Midbrain (tissue), 1 donor: ENCODE measurements at places on chromosomes 2 and 18.
A peak's percentile ranks its signal among the peaks of the same experiment; 100 is the strongest.

DNA sequence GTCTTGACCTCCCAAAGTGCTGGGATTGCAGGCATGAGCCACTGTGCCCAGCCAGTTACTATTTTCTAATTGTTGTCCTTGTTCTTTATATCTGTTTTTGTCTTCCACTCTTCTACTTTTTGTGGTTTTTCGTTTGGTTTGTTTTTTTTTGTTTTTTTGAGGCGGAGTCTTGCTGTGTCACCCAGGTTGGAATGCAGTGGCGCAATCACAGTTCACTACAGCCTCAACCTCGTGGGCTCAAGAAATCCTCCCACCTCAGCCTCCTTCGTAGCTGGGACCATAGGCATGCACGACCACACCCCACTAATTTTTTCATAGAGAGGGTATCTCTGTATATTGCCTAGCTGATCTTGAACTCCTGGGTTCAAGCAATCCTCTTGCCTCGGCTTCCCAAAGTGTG lies 100.7 kb downstream of the EHBP1 start:
- no peak for DNase-seq

- DNase-seq: no peak
Observed at GRCh38 chr18:9695605-9696004, 12.5 kb upstream of the RAB31 start.

GRCh38 chr2:10597956-10598355 lies 91.8 kb downstream of the NOL10 start:
- no peak for DNase-seq

DNA sequence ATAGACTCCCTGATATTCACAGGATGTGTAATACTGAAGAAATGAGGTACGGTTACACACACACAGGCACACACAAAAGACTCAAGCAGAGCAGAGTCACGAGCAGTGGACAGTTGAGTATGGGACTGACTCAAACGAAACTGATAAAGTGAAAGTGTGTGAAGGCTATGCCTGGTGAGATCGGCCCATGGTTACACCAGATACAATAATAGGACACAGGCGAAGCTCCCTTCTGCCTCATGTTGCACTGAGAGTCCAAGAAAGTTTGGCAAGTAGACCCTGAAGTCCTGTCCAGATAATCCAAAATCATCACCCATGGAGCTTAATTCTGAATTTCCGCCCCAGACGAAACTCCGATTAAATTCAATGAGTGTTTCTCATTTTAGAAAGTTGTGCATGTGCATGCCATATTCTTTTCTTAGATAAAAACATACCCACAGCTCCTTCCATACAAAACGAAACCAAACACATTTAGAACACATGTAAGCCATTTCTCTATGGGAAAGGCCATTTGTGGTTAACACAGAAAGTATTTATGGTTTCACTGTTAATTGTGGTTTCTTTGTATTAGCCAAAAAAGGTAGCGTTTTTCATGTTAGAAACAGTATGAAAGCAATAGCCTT lies 567.6 kb downstream of the PLCL1 start:
- no peak for DNase-seq

DNA sequence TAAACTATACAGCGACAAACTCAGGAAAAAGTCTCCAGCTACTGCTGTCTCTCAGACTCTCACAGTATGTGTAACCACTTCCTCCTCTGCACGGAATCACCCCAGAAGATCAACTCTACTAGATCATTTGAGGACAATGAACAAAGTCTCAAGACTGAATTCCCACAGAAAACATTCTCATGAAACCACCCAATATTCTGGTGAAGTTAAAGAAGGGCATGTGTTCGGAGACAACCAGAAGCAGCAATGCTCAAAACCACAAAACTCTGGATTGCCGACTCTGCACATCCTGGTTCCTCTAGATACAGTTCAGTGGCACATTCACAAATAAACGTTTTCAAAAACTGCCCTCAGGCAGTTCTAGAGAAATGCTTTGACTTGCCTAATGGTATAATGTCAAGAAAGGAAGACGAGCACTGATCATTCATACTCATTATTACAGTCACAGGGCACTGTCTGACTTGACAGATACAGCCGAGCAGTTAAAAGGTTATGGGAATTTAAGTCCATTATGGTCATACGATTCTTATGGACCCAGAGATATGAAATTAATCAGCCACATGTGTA lies 91.9 kb upstream of the STK17B start:
- peak; percentile 55 for DNase-seq

- no peak for DNase-seq
Observed at GRCh38 chr2:98457045-98457696, 12.5 kb downstream of the INPP4A start.

GRCh38 chr2:56801770-56802169 lies 618.0 kb downstream of the CCDC85A start:
- DNase-seq: no peak

GRCh38 chr18:57538614-57539013 lies 47.9 kb downstream of the FECH start:
- DNase-seq: no peak

DNA sequence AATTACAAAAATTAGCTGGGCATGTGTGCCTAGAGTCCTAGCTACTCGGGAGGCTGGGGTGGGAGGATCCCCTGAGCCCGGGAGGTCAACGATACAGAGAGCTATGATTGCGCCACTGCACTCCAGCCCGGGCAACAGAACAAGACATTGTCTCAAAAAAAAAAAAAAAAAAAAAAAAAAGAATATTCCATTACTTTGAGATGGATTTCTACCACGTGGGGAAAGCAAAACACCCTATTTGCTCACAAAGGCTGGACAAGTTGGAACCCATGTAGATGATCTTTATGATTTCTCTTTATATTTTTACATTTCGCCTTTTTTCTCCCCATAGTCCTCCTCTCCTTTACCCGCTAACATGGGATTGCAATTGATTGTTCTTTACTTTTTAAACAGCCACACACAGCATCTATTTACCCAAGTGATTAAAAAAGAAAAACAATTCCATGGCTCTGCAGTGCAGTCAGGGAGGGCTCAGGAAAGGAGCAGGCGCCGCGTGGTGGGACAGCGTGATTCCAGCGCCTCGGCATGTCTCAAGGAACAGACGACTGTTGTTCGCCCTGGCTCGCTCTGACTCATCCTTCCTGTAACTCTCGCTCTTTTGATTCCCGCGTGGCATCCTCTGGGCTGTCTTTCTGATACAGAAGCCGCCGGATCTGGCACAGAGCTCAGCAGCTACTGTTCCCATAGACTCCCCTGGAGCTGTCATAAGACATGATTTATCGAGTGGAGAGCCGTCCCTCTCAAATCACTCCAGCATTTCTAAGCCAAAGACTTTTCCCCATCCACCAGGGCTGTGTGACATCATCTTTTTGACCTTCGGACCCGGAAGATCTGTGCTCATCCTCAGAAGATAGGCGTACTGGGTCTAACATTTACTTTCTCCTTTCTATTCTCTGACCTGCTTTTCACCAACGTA lies 230.4 kb upstream of the AGAP1 start:
- DNase-seq: peak; percentile 65

GRCh38 chr2:169822785-169823392 lies 1.8 kb downstream of the METTL5 start:
- no peak for DNase-seq

- no peak for DNase-seq
Observed at GRCh38 chr18:44731530-44732237, 51.0 kb downstream of the SETBP1 start.

- no peak for DNase-seq
Observed at GRCh38 chr2:129798301-129798581, 181.2 kb upstream of the RAB6C start.

- DNase-seq: no peak
Observed at GRCh38 chr18:28109781-28110560, 67.0 kb downstream of the CDH2 start.

DNA sequence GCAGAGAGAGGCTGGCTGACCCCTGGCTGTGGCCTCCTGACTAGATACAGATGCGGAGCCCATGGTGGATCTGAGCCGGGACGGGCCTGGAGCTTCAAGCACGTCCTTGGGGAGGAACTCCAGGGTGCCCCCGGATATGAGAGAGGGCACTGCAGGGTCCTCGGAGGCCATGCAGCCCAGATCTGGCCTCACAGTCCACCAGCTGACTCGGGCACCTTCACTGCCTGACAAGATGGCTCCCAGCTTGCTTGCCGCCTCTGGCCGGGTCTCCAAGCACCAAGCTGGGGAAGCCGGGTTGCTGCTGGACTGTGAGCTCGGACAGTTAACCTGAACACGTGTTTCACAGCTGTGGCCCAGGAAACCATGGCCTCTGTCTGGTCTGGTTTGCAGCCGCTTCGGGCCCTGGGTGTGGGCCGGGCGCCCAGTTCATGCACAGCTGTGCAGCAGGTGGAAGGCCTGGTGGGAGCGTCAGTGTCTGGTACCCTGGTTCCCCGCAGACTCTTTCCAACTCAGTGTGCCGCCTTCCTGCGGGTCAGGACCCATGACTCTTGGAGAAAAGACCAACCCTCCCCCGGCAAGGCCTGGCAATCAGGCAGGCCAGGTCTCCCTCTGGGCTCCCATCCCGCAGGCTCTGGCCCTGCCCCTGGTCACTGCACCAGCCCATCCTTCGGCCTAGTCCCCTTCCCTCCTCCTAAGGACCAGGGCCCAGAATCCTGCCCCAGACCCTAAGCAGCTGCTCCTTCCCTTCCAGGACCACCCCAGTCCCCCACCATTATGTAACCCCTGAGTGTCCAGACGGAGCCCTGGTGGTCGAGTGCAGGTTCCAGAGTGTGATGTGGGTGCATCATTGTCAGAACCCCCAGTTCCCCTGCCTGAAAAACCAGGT lies 74.6 kb upstream of the OTOS start:
- DNase-seq: no peak

DNA sequence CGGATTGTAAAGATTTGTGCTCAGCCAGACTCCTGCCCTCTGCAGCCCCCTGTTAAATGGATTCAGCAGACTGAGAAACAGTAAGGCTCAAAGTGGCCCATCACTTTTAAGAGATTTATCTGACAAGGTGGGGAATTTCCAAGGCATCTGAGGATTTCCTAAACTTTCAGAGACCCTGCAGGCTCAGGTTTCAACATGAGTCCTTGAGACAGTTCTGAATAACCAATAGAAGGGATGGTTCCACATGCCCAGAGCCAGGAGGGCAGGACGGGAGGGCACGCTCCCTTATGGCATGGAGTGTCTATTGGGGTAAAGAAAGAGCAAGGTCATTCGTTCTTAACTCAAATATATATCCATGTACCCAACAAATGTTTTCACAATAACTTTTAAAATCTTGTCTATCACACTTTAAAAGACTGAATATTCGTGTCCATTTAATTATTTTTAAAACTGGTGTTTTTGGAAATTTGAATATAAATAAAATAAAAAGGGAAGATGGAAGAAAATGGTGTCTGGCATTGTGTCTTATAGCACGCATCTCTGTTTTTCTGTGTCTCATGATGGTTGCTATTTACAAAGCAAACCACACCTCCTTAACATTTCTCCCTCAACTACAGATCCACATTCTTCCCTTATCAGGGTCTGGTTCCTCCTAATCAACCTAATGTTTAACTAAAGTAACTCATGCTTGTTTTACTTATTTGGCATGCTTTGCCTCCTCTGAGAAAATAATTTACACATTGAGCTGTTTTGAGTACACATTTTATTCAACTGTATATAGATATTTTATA lies 56.0 kb upstream of the DSG1 start:
- no peak for DNase-seq

GRCh38 chr2:24984912-24985311 lies 13.2 kb upstream of the DNAJC27 start:
- DNase-seq: peak; percentile 44

- DNase-seq: no peak
Observed at GRCh38 chr18:42086288-42086687, 131.3 kb downstream of the PIK3C3 start.

DNA sequence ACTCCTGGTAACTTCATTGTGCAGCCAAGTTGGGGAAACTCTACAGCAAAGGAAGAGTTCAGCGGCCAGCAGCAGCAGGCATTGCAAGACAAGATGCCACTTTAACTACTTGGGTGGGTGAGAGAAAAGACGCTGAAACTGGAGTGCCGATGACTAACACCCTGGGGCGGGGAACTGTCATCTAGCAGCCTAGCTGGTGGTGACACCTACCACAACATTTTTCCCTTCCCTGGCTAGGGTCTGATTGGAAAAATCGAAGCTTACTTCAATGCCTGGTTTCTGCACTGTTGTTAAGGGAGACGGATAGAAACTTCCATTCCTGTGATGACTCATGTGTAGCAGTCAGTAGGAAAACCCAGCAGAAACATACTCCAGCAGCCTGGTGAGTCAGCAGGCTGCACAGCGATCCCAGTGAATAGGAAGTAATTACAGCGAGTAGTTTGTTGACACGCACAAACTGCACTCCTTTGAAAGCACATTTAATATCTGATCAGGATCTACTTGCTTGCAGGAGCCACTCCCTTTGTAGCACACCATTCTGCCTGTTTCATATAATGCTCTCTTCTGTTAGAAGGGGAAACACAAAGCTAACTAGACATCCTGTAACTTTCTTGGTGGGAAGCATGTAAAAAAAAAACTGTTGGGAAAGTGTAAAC lies 62.1 kb upstream of the MAPRE2 start:
- DNase-seq: peak; percentile 78

- DNase-seq: peak; percentile 98
Observed at GRCh38 chr2:231464576-231465540, 574 bp upstream of the NCL start.

- DNase-seq: no peak
Observed at GRCh38 chr2:144595686-144596072, 75.8 kb upstream of the ZEB2 start.

DNA sequence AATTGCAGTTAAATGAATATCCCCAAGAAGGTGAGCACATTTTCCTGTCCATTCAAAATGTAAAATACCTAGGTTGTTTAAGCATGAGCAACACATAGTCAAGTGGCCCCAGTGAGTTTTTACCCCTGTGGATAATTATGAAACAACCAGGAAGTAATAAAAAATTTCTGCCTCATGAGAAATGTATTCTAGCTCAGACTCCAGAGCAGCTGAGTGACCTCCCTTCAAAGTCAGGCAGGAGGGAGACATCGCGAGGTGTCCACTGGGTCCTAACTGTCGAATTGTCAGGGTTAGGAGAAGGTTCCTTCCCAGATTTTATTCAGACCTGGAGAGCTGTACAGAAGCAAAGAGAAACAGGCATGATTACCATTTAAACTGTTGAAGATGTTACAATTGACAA lies 416.6 kb upstream of the SMIM21 start:
- DNase-seq: no peak

DNA sequence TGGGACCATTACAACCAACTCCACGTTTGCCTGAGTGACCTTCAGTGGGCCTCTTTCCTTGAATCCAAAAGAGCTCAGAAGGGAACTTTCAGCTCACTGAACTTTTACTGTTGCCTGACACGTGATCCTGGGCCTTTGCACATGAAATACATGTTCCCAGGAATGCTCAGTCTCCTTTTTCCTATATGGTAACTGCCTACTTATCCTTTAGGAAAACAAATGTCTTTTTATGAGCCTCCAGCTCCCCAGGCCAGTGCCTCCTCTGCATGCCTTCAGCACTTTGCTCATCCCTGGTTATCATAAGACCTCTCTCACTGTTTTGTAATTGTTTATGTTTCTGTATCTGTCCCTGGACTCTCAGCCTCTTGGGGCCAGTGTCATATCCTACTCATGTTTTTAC lies 5.1 kb downstream of the PLA2R1 start:
- DNase-seq: no peak

GRCh38 chr18:63725682-63726480 lies 23.1 kb downstream of the SERPINB11 start:
- no peak for DNase-seq

- DNase-seq: no peak
Observed at GRCh38 chr2:182595650-182596049, 120.4 kb upstream of the DNAJC10 start.
